ENCODE measurements at places on chromosomes 16 and 17.

- no peaks in the 10 kb centered on the region for H3K4me1 ChIP-seq
- no peaks in the 10 kb centered on the region for H3K27me3 ChIP-seq
- DNase-seq, result no peak
- no peak overlapping the region for H3K4me3 ChIP-seq
- no peak overlapping the region for H3K27ac ChIP-seq
These were observed 243.9 kb downstream of the CDH8 start for GRCh38 chr16:61792194-61792909.

DNA sequence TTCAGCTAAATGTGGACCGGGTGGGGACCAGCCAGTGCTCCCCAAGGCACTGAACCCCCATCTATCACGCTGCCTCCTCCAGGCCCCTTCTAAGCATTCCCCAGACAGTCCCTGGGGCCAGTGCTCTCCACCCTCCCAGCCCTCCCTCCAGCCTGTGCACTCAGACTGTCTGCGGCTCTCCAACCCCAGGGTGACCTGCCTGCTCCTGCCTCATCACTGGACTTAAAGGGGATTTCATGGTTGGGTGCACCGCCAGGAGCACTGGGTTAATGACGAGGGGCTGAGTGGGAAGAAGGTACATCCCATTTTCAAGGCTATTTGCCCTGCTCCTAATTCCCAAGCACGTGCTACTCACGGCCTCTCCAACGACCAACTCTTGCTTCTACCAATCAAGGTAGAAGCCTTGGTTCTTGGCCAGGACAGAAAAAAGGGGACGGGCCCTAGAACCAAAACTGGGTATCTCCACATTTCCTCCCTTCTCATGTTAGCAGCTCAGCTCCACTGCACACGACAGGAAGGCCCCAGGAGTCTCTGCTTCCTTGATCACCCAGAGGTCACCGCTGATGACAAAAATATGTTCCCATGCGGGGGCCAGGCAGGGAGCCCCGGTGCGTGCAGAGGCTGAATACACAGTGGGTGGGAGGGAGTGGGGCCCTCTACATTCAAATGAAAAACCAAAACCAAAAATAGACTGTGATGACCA lies 3.5 kb upstream of the ABR start:
- no peaks in the 10 kb centered on the region for H3K36me3 ChIP-seq
- no peak overlapping the region for H3K27ac ChIP-seq
- peaks cover 3% of the 10 kb centered on the region for H3K4me1 ChIP-seq
- H3K27me3 ChIP-seq, result peaks cover 14% of the 10 kb centered on the region

DNA sequence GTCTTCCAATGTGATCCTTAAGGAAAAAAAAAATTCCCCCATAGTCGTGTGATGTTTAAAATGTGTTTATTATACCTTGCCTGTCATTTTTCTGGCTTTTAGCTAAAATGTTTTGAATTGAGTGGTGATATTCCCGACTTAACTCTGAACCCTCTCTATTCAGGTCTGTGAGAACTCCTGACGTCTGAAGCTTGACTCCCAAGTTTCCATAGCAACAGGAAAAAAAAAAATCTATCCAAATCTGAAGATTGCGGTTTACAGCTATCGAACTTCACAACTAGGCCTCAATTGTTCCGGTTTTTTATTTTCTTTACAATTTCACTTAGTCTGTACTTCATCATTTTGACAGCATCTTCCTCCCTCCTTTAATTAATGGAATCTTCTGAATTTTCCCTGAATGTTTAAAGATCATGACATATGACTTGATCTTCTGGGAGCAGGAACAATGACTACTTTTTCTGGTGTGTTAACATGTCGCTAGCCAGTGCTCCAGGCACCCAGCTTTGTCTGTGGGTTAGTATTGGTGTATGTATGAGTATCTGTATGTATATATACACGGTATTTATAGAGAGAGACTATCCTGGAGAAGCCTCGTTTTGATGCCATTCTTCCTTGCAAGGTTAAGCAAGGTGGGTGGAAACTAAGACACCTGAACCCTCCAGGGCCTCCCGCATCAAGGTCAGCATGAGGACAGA lies 12.8 kb upstream of the HSBP1 start:
- H3K4me1 ChIP-seq, result peaks cover 6% of the 10 kb centered on the region
- peaks cover 10% of the 10 kb centered on the region for H3K27me3 ChIP-seq
- H3K36me3 ChIP-seq, result no peaks in the 10 kb centered on the region

GRCh38 chr17:4440690-4441686 lies 7.2 kb downstream of the SPNS3 start:
- DNase-seq, result no peak
- H3K4me3 ChIP-seq, result no peak overlapping the region
- peaks cover 22% of the 10 kb centered on the region for H3K4me1 ChIP-seq
- no peak overlapping the region for H3K27ac ChIP-seq

DNA sequence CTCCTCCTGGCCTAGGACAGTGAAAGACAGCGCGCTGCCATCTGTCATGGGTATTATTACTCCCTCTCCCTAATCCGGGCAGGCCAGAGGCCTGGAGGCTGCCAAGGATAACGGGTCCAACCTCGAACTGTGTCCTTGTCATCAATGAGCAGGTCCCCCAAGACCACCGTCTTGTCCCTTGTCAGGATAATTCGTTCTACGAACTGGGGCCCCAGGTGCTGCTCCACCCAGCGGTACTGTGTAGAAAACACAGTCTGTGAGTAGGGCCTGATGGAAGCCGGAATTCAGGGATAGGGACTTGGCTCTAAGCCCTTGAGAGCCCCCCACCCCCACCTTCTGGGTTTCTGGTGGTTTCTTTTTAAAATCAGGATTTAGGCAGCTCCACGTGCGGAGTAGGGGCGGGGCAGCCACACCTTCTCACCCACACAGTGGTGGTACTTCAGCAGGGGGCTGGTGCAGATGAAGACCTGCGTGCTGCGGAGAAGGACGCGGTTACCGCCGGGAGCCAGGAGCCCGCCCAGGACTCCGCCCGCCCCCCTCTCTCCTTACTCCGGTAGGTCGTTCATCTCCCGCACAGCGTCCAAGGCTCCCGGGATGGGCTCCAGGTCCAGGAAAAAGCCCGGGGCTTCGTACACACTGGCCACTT lies 787 bp downstream of the NT5C start:
- H3K4me1 ChIP-seq, result peaks cover 21% of the 10 kb centered on the region
- H3K27me3 ChIP-seq, result no peaks in the 10 kb centered on the region
- H3K36me3 ChIP-seq, result peaks cover 21% of the 10 kb centered on the region

- H3K4me3 ChIP-seq, result no peak overlapping the region
- peaks cover 6% of the 10 kb centered on the region for H3K36me3 ChIP-seq
- peaks cover 26% of the 10 kb centered on the region for H3K4me1 ChIP-seq
- H3K27me3 ChIP-seq, result no peaks in the 10 kb centered on the region
These were observed 435.5 kb downstream of the MAF start for GRCh38 chr16:79165079-79165478.

DNA sequence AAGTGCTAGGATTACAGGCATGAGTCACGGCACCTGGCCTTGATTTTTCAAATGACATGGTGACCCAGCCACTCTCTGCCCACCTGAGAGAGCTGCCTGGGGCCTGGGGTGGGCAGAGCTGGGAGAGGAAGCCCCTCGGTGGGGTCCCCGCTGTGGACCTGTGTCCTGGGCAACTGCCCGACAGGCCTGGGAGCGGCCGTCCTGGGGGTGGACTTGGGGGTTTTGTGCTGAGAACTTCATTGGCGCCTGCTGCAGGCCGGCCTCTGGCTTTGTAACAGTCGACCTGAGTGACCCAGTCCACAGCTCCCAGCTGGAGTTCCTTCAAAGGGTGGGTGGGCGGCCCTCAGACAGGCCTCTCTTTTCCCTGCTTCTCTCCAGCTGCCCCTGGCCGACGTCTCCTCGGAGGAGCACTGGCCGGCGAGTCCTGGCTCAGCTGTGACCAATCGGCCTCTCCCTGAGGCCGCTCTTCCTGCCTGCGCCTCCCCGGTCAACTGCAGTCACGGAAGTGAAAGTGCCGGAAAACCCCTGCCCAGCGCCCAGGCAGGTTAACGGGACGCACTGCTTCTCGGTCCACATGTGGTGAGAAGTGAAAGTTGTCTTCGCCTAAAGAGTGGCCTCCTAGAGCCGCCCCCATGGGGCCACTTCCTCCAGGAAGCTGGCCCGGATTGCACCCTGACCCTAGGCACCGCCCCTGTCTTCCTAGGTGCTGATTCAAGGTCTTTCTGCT lies 5.5 kb downstream of the CBFA2T3 start:
- H3K36me3 ChIP-seq, result no peaks in the 10 kb centered on the region
- no peaks in the 10 kb centered on the region for H3K4me1 ChIP-seq
- no peak overlapping the region for H3K27ac ChIP-seq

- no peak overlapping the region for H3K27ac ChIP-seq
- peaks cover 3% of the 10 kb centered on the region for H3K27me3 ChIP-seq
- no peak overlapping the region for H3K4me3 ChIP-seq
- no peaks in the 10 kb centered on the region for H3K36me3 ChIP-seq
- no peak for DNase-seq
These were observed 136.0 kb downstream of the SDK2 start for GRCh38 chr17:73508057-73508930.

DNA sequence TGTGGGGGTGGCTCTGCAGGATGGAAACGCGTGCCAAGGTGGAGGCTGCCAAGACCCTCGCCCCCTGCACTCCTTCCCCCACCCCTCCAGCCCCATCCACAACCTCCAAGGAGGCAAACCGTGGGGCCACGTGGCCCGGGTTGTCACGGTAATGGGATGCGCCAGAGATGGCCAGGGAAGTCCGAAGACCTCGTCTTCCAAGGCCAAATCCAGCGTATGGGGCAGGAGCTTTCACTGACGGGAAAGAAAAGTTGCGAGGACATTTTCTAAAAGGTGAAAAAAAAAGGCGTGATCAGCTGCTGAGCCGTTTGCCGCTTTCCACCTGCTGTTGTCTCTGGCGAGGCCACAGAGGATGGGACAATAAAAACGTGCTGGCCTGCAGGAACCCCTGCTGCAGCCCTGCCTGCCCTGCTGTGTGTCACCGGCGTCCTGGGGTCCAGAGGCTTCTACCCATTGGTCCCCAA lies 28.3 kb upstream of the GSE1 start:
- H3K27me3 ChIP-seq, result no peaks in the 10 kb centered on the region
- no peak overlapping the region for H3K27ac ChIP-seq
- H3K4me1 ChIP-seq, result no peaks in the 10 kb centered on the region
- no peak for DNase-seq
- H3K36me3 ChIP-seq, result no peaks in the 10 kb centered on the region

DNA sequence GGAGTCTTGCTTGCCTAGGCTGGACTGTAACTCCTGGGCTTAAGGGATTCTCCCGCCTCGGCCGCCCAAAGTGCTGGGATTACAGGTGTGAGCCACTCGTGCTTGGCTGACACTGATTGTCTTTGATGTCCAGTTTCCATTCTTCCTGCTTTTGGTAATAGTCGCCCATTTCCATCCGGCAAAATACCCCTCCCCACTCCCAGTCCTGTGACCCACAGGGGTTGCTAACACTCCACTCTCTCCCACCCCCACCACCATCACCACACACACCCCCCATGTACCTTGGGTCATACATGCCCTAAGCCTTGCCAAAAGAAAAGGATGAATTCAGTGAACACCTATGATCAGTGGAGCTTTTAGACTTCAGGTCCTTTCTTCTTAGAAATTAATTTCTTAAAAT lies 52.8 kb upstream of the MYH10 start:
- no peak overlapping the region for H3K4me3 ChIP-seq
- no peaks in the 10 kb centered on the region for H3K4me1 ChIP-seq
- peaks cover 3% of the 10 kb centered on the region for H3K27me3 ChIP-seq

- no peak for DNase-seq
- no peaks in the 10 kb centered on the region for H3K4me1 ChIP-seq
- no peak overlapping the region for H3K4me3 ChIP-seq
These were observed 608.6 kb upstream of the GOT2 start for GRCh38 chr16:59342669-59343068.

DNA sequence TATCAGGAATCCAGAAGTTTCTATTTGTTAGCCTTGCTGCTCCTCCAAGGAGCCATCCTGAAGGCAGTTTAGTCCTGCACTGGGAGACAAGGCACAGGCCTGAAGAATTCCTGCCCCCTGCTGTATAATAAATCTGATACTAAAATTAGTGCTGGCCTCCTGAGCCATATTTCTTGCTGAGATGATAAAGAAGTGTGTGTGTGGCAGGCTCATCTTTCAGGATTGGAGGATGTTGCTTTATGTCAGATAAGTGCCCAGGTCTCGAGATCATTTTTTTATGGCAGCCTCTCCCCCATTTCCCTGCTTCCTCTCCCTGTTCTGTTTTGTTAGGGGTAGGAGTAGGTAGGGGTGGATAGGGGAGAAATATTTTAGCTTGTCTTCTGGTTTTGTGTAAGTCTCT lies 26.0 kb downstream of the MSI2 start:
- peaks cover 87% of the 10 kb centered on the region for H3K4me1 ChIP-seq
- peaks cover 64% of the 10 kb centered on the region for H3K36me3 ChIP-seq
- peak overlapping the region; percentile 81 for H3K27ac ChIP-seq
- DNase-seq, result no peak
- H3K27me3 ChIP-seq, result no peaks in the 10 kb centered on the region

- no peak overlapping the region for H3K27ac ChIP-seq
- peaks cover 2% of the 10 kb centered on the region for H3K4me1 ChIP-seq
- no peak overlapping the region for H3K4me3 ChIP-seq
- no peaks in the 10 kb centered on the region for H3K27me3 ChIP-seq
These were observed 9.3 kb upstream of the ZC3H18 start for GRCh38 chr16:88560714-88561484.

- no peak overlapping the region for H3K4me3 ChIP-seq
- DNase-seq, result no peak
- no peak overlapping the region for H3K27ac ChIP-seq
- H3K36me3 ChIP-seq, result peaks cover 61% of the 10 kb centered on the region
- peaks cover 13% of the 10 kb centered on the region for H3K4me1 ChIP-seq
These were observed 9.0 kb downstream of the DYNLL2 start for GRCh38 chr17:58092101-58092796.

DNA sequence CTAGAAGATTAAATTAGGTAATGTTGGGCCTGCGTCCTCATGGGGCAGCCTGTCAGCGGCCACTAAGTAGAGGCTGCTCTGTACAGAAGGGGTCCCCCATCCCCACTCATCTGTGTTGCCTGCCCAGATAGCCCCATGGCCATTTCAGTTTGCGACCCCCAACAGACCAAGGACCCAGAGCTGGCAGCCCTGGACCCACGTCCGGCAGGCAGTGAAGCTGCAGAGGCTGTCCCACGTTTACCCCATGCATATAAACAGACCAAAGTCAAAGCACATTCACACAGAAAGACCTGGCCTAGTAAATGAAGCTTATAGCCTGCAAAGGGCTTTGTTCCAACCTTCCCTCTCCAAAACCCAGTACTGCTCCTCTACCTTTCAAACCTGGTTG lies 4.6 kb downstream of the PDF start:
- DNase-seq, result no peak
- H3K27ac ChIP-seq, result no peak overlapping the region
- no peaks in the 10 kb centered on the region for H3K27me3 ChIP-seq
- peak overlapping the region; percentile 10 for H3K4me3 ChIP-seq
- H3K4me1 ChIP-seq, result peaks cover 30% of the 10 kb centered on the region
- H3K36me3 ChIP-seq, result peaks cover 60% of the 10 kb centered on the region

DNA sequence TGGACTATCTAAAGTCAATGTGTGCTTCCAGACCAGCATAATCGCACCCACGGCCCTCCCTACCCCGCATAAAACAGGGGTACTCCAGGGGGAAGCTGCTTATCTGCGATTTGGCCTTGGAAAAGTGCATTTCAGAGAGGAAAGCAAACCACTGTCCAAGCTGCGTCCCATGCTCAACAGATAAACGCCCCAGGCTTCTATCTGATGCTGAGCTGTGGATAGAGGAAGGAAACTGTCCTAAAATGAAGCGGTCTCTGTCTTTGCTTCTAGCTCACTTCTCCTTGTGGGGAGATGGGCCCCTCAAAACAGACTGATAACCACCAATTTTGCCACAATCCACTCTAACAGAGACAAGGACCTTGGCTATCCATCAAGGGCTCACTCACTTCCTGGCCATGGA lies 160.5 kb upstream of the TNRC6C start:
- peaks cover 31% of the 10 kb centered on the region for H3K27me3 ChIP-seq
- H3K4me1 ChIP-seq, result no peaks in the 10 kb centered on the region
- H3K36me3 ChIP-seq, result no peaks in the 10 kb centered on the region
- H3K4me3 ChIP-seq, result no peak overlapping the region
- DNase-seq, result no peak

- no peaks in the 10 kb centered on the region for H3K36me3 ChIP-seq
- H3K4me3 ChIP-seq, result no peak overlapping the region
- H3K27me3 ChIP-seq, result peaks cover 26% of the 10 kb centered on the region
- DNase-seq, result no peak
- H3K27ac ChIP-seq, result no peak overlapping the region
These were observed 4.3 kb downstream of the MPO start for GRCh38 chr17:58276423-58276822.
